ENCODE measurements at places on chromosomes 2 and 18.

- no peak for DNase-seq
These were observed 50.3 kb downstream of the MTERF4 start for GRCh38 chr2:241051578-241052487.

DNA sequence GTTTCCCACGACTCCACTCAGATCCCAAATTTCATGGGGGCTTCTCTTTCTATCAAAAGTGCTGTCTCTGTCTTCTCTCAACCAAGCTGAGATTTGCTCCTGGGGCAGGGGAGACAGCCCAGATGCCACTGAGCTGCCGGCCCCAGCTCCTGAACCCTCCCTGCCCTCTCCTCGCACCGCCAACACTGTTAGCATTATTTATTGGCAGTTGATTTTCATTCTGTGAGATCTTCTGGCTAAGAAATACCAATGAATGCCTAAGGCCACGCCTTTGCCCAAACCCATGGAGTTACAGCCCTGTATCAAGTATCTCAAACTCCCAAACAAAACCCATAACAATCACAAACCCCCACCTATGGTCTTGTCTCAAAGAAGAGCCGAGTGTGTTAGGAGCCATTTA is 153.0 kb upstream of the TWIST2 start:
- no peak for DNase-seq

- no peak for DNase-seq
These were observed 199.4 kb upstream of the RASGRP3 start for GRCh38 chr2:33277002-33277426.

GRCh38 chr2:11373096-11373495 is 28.7 kb upstream of the ROCK2 start:
- DNase-seq: no peak

- DNase-seq: no peak
These were observed 261.6 kb downstream of the ASXL3 start for GRCh38 chr18:33839452-33840211.

GRCh38 chr2:180227461-180227860 is 220.4 kb upstream of the CWC22 start:
- no peak for DNase-seq

- no peak for DNase-seq
These were observed 1.3 kb downstream of the ADCYAP1 start for GRCh38 chr18:905948-906415.

DNA sequence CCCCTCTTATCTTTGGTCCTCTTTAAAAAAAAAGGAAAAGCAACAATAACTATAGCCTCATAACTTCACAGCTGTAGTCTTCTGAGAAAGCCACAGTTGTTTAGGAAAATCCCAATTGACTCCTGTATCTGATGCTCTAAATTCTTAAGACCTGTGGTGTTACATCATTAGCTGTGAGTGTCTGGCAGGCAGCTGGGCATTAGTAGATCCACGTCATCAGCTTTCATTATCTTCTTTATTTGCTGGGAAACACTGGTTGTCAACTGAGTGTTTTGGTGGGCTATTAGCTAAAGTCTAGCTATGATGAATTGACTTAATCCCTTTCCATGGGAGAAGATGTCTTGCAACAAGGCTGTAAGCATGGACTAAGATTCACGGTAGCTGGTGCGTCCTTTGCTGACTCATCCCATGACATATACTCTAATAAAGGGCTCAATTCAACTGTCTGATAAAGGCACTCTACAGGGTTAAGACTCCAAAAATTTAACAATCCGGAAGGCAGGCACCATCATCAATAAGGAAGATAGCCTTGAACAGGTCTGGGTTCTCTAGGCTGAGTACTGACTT is 517.2 kb downstream of the PLCL1 start:
- DNase-seq: no peak

- no peak for DNase-seq
These were observed 443.7 kb downstream of the TNS1 start for GRCh38 chr2:217559084-217559483.

- peak; percentile 16 for DNase-seq
These were observed 277 bp upstream of the INPP1 start for GRCh38 chr2:190343089-190343535.

GRCh38 chr2:17614174-17614930 is 73.9 kb downstream of the VSNL1 start:
- DNase-seq: no peak

DNA sequence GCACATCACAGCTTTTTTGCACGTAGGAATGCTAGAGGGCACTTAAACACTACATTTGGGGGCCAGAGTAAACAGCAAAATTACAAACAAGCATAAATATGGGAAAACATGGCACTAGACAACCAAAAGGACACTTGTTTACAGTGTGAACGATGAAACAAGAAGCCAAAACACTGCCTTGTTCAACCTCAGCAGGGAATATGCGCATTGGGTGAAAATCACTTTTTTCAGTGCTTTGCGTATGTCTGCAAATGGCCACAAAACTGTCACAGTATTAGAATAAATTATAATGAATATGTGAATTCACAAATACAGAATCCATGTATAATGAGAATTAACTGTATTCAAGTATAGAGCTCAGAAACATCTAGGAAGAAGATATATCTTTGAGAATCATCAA is 1064.0 kb upstream of the GYPC start:
- no peak for DNase-seq

- DNase-seq: no peak
These were observed 136.5 kb upstream of the ETAA1 start for GRCh38 chr2:67260343-67261277.

GRCh38 chr18:48570313-48570712 is 31.5 kb downstream of the CTIF start:
- DNase-seq: no peak

GRCh38 chr2:219149667-219150066 is 10.9 kb downstream of the NHEJ1 start:
- DNase-seq: no peak

DNA sequence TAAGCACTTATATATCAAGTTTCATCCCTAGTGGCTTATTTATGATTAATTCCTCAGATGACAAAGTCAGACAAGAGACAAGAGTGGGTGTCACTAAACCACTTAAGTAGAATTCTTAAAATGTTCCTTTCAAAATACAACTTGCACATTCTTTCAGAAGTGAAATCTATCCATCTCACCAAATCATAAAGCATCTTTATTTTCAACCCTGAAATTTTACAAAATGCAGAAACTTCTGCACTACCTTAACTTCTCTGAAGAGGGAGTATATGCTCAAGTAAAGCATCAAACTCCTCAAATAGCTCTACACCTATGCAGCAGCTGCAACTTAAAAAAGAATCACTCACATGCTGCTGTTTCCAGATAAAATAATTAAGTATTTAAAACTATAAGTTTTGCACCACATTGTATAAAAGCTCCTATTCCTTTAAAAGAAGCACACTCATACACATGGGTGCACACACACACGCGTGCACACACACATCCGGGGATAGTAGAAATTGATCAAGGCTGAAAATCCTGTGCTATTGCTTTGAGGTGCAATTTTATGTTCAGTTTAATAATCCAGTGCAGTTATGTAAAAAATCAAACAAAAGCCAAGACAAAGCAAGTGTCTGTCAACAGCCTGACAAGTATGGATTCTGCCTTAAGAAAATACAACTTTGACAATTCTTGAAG is 244.5 kb downstream of the TCF4 start:
- DNase-seq: no peak

GRCh38 chr2:222837643-222838056 is 23.2 kb upstream of the ACSL3 start:
- no peak for DNase-seq

DNA sequence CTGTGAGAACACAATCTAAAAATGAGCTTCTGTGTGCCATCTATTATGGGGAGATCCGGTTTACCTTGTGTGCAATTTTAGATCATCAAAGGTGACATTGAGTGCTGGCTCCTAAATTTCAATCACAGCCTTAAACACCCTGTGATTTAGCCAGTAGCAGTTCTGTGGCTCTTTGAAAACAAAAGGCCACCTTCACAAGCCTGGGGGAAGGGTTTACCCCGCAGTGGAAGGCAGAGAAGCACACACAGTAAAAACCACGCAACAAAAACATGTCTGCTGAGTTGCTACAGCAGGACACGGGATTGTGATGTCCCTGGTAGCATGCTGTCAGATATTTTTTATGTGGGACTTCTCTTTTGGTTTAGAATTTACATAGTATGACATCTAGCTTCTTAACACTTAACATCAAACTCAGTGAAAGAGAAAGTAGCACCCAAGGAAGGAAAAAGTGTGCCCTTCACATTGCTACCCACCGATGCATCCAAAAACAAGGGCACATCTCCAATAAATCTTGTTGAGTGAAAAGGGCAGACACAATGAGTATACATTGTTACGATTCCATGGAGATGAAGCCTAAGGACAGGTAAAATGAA is 56.1 kb upstream of the RNF152 start:
- DNase-seq: no peak

DNA sequence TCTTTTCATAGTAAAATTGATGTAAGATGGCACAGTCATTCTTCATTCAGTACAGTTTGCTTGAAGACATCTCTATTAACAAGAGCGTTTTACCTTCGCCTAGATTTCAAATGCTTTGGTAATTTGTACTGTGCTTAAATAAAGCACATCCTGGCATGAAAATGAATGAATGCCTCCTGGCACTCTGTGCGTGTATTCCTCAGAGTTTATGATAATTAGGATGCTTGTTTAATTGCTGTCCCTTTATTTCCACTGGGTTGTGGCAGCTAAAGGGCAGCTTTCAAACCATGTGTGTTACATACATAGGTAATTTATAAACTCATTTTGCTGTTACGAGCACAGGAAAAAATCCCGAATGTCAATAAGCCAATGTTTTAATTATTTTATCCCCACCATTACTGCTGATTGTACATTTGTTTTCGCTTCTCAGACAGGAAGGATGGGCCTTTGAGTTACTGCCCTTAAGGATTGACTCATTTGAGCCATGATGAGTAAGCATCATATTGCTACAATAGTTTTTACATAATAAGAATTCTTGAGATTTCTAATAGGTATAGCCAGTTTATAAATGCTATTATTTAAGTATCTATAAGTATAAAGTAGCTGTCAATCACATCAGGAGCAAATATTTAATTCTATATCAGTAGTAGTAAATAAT is 516.5 kb downstream of the XIRP2 start:
- no peak for DNase-seq

DNA sequence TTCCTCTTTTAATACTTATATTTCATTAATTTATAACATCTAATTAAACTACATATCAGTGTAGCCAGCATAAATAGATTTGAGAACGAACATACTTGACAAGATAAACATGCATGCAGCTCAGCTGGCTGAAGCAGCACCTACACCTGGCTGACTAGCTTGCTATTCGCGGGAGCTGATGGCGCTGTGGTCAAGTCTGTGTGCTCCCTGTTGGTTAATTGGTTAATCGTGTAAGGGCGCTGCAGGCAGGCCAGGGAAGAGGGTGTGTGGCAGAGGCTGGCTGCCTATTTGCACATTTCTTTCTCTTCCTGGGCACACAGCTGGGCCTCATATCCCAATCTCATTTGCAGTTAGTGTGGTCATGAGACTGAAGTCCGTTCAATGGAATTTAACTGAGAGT is 14.5 kb upstream of the VWA3B start:
- DNase-seq: no peak

GRCh38 chr2:107681936-107682335 is 144.8 kb upstream of the RGPD4 start:
- no peak for DNase-seq

GRCh38 chr2:59308108-59308507 is 1067.0 kb upstream of the FANCL start:
- DNase-seq: no peak

DNA sequence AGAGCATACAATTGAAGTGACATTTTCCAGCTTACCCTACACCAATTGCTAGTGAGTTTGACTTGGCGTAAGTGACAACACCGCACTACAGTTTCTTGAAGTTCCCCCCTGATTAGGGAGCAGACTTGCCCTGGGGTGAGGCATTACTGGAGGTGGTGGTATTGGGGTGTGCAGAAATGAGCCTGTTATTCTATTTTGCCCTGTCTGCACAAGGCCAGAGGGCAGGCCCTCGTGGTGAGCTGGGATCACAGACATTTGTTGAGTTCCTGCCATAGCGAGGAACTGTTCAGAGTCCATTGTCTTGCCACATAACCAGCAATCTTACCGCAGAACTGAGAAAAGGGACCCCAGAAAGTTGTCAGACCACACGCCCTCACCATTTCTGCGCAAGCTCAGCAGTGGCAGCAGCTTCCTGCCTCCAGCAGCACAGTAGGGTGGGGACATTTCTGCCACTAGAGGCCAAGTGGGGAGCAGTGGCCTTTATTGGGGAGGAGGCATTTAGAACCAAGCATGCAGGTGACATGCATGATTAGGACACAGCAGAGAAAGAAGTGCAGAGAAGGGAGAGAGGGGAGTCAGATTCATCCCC is 103.6 kb upstream of the BCL2L11 start:
- DNase-seq: no peak

All from CD4-positive, alpha-beta T cell treated with Interleukin-2 at 100 ng/mL for 4 hours (primary cell).